ENCODE measurements at places on chromosomes 3 and 15.

GRCh38 chr3:188978421-188979171, 193.2 kb upstream of the TPRG1 start:
- DNase-seq = no peak

DNA sequence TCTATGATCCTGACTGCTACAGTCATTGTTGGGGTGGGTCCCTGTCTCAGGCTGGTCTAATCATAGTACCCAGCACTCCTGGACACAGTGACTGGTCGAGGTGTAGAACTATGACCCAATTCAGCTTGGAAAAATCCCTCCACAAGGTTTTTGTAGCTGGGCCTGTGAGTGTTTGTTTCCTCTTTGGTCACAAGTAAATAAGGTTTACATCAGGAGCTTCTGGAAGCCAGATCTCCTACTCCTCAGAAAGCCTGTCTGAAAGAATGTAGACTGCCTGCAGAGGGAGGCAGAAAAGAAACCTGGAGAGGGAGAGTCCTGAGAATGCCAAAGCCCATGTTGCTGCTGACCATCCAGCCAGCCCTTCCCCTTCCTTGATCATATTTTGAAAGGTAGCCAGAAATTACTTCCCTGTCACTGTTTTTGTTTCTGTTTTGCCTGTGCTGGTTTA, 123.2 kb downstream of the RAP2B start:
- DNase-seq = no peak

DNA sequence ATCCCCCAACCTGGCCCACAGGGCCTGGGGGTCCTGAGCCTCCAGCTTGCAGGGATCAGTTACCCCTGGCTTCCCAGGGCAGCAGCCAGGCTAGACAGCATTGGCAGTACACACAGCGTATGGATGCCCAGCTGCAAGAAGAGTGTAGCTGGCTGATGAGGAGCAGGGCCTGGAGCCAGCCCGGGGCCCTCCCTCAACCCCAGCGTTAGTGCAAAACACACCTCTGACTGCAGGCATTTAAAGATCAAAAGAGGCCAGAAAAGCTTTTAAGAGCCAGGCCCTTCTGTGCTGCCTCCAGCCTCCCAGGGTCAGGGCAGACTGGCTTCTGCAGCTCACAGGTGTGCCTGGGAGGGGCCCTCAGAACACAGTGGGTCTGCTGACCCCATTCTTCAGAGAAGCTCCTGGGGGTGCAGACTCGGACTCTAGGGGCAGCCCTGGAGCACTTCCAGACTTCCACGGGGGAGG, 110.6 kb downstream of the ETFA start:
- no peak for DNase-seq

DNA sequence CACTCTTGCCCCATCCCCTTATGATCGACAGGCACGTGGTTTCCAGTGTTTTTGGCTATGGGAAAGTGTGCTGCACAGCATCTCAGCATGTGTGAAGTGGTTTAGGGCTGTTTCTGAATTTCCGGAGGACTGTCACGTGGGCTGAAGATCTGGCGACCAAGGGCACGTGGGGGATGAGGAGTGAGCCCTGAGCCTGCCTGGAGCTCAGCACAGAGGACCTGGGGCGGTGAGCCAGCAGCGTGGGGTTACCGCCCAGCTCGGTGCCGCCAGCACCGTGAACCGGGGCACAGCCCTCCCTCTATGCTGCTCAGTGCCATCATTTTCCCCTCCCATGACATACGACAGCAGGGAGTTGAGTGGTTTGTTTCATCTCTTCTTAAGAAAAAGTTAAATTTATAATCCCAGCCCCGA, 150.2 kb downstream of the DNAJB8 start:
- no peak for DNase-seq

GRCh38 chr3:26291840-26292239, 330.7 kb upstream of the LRRC3B start:
- DNase-seq = no peak

GRCh38 chr3:168939651-168940238, 723.8 kb downstream of the MECOM start:
- DNase-seq = no peak

DNA sequence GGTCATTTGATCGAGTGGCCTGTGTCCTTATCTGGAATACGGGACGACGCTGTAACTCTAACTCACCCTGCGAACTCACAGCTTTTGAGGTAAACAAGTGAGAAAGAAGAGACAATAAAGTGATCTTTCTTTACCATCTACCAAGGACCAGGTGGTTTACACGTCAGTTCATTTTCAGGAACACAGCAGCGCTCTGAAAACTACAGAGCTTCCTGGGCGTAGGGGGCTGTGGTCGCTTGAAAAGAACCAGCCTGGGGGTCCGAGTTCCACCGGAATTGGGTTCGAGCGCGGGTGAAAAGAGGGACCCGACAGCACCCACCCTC, 357 bp downstream of the KIAA1143 start:
- DNase-seq = no peak

GRCh38 chr3:30437171-30437601, 169.2 kb upstream of the TGFBR2 start:
- DNase-seq = no peak

GRCh38 chr3:110389005-110389404, 682.6 kb upstream of the NECTIN3 start:
- DNase-seq = no peak

- DNase-seq = no peak
These were observed 151.5 kb downstream of the ALCAM start for GRCh38 chr3:105518203-105518602.

- DNase-seq = no peak
These were observed 42.5 kb upstream of the KCNH8 start for GRCh38 chr3:19105826-19106225.

- DNase-seq = no peak
These were observed 230.7 kb downstream of the ZNF385D start for GRCh38 chr3:21520106-21520963.

DNA sequence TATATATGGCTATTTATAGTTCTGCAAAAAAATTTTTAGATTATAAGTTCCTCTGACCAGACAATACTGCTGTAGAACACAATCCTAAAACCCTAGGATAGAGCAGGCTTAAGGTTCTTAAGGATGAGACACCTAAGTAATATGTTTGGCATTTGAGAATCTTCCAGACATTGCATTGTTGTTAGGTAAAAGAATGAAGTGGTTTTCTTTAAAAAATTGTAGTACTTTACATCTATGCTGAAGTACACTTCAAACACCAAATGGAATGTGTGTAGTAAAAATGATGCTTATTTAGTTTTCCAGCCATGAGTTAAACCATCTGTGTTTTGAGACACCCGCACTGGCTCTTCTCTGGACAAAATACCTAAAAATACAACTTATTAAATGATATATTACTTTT, 857.7 kb downstream of the OTOL1 start:
- DNase-seq = no peak

DNA sequence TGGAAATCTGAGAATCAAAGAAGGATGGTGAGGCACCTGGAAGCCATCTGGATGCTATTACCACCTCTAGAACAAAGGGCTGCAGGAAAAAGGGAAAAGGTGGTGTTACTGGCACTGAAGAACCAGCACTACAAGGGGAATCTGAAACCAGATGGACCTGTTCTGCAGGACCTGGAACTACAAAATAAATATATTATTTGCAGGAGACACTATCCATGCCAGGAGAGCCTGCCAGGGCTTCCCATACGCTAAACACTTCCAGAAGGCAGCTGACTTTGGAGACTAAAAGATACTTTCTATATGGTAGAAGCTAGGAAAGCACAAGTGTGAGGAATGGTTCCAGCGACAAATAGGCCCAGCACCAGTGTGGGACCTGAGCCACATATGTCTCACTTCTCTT, 83.4 kb upstream of the POU1F1 start:
- DNase-seq = no peak

GRCh38 chr15:94470492-94470891, 239.1 kb downstream of the MCTP2 start:
- no peak for DNase-seq

- peak; percentile 27 for DNase-seq
These were observed 10.0 kb downstream of the CMTM7 start for GRCh38 chr3:32401556-32402081.

DNA sequence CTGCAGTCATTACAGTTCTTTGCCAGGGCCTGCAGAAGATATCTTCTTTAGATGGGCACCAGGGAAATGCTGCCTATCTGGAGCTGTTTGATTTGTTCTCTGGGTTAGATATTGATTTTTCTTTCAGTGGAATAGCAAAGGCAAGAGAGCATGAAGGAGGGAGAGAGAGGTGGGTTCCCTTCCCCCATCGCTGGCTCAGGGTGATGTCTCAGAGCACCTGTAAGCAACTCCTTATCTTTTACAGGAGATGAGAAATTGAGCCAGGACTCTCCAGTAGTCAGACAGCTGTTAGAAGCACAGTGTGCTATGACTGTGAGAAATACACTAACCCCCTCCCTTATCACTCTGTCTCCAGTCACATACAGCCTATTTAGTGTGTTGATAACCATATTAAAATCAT, 89.3 kb upstream of the SLC24A5 start:
- DNase-seq = no peak

DNA sequence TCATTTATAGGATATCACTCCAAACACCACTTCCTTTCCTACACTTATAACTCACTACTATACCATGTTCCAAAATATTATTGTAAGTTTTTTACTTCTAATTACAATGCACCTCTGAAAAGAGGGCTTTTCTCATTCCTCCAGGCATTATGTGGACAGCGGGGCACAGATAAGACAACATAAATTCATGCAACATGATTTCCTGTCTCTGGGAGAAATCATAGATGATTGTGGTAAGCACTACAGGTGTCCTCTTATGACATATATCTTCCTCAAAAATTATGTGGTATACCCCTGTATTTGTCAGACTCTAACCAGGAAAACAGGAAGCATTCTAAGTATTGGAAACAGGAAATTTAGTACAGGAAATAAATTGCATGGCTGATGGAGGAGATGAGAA, 45.7 kb upstream of the INO80 start:
- no peak for DNase-seq

GRCh38 chr3:127978636-127979035, 63.6 kb downstream of the KBTBD12 start:
- no peak for DNase-seq

- no peak for DNase-seq
These were observed 3.7 kb downstream of the ATG7 start for GRCh38 chr3:11275926-11276325.

DNA sequence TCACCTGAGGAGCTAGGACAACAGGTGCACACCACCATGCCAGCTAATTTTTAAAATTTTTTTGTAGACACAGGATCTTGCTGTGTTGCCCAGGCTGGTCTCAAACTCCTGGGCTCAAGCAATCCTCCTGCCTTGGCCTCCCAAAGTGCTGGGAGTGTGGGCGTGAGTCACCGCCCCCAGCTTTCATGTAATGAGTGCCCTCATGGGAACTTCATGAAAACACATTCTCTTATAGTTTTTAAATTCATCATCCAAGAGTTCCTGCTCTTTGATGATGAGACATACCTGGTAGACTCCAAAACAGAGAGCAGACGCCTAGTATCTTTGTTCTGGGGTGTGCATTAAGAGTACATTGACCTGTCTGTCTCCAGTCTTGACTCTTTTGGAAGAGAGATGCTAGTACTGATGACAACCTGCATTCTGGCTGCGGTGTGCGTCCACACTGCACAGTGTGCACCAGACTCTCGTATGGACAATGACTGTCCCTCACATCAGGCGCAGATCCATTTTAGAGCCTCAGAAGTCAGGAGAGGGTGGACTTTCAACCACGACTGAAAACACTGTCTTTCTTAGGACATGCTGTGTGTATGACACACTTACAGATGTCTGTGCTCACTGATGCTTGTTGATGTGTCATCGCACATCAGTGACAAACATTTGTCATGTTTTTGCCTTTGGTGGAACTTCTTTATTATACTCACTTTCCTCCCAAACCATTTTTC, 2.0 kb downstream of the NRROS start:
- no peak for DNase-seq

GRCh38 chr3:76438971-76439370, 600.9 kb upstream of the ROBO2 start:
- no peak for DNase-seq

GRCh38 chr3:195880037-195880431, 28.3 kb downstream of the TNK2 start:
- DNase-seq = no peak

GRCh38 chr15:81893182-81893835, 152.5 kb downstream of the MEX3B start:
- DNase-seq = no peak

DNA sequence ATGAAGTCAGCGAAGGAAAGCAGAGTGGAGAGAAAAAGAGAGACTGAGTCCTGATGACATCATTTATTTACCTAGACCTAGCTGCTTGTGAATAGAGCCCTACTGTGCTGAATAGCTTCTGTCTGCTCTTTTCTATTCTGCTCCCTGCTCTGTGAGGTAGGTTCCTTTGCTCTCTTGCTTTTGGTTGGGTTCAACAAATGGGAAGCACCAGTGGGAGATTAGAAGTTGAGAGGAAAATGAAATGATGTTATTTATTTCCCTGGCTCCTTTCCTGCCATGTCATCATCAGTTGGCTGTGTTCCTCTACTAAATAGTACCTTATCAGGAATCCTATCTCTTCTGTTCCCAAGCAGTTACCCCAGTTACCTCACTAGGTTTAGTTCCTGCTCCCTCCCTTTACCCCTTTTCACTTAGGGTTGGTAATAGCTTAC, 23.5 kb downstream of the DTWD1 start:
- no peak for DNase-seq

- DNase-seq = no peak
These were observed 176.6 kb downstream of the KLF13 start for GRCh38 chr15:31503256-31503655.

GRCh38 chr3:131540143-131540542, 37.4 kb upstream of the MRPL3 start:
- no peak for DNase-seq

- no peak for DNase-seq
These were observed 751.7 kb upstream of the GOLIM4 start for GRCh38 chr3:168847291-168847883.

- no peak for DNase-seq
These were observed 5.8 kb downstream of the FMN1 start for GRCh38 chr15:33188641-33189257.

GRCh38 chr3:10766049-10766705, 49.9 kb upstream of the SLC6A11 start:
- DNase-seq = no peak

DNA sequence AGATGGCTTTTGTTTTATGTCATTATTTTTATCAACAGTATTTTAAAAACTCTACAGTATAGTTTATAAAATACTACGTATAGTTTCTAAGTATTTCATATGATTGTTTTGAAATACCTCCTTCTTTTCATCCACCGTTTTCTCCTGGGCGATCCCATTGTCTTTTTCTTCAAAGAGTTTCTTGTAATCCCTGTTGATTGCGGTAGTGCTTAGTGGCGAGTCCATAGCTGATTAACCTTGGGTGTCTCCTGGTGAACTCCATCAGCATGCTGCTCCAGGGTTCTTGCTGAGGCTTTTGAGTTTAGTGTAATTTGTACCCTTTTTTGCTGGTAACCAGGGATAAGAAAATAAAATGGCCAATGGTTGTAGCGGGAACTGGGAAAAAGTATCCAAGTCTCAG, 3.6 kb downstream of the PIAS1 start:
- DNase-seq = no peak

DNA sequence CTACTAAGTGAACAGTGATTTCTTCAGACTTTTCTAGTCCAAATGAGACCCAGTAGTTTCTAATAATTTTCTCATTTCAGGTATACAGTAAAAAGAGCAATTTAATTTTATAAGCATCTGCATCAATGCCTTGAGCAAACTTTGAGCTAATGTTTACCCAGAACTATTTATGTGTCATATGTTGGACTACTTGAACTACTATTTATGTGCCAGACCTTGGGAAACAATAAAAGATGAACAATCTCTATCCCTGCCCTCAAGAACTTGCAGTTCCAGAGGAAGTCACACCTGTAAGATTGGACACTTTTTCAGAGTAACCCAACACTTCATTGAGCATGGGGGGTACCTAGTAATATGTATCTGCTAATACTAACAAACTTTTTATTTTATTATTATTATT, 2.3 kb upstream of the UBE3A start:
- no peak for DNase-seq
